Activated T-cell treated with anti-CD3 and anti-CD28 coated beads, Interleukin-2, amount 50 U/mL, for 1 hour (primary cell): ENCODE measurements at places on chromosomes 1 and 21.

GRCh38 chr21:42285569-42286245 is 29.5 kb downstream of the TFF3 start:
- DNase-seq = no peak

DNA sequence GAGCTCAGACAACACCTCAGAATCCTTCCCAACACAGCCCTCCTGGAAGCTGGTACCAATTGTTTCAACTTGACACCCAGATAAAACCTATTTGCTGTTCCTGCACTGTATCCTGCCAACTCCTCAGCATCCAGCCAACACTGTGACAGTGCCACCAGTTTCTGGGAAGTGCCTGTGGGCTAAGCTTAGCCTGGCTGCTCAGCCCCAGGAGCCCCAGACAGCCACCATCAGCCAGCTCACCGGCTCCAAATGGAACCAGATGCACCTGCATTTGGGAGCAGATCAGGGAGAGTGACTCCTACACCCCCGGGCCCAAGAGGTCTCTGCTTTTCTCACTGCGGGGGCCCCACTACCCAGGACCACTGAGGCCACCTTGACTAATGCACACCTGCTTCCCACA is 24.9 kb downstream of the KCNN3 start:
- no peak for DNase-seq

GRCh38 chr1:229385853-229386456 is 43.1 kb upstream of the CCSAP start:
- no peak for DNase-seq

DNA sequence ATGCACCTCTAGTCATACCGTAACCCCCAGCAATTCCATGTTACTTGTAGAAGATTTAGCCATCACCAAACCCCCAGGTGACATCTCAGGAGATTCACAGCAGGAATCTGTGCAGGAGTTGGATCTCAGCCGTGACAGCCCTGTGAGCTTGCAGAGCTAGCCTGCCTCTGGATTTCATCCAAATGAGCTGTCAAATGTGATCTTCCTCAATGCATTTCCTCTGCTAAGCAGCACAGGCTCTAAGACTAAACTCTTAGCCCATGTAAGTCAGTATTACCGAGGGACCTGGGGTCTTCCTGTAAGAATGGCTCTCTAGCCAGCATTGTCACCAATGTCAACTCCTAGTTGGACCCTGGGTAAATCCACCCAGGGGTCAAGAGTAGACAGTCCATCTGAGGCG is 41.7 kb downstream of the UMODL1 start:
- no peak for DNase-seq

GRCh38 chr21:17397703-17398102 is 115.1 kb upstream of the CXADR start:
- DNase-seq = no peak

- no peak for DNase-seq
Measured at GRCh38 chr21:40227096-40227495, 359.9 kb downstream of the PCP4 start.

DNA sequence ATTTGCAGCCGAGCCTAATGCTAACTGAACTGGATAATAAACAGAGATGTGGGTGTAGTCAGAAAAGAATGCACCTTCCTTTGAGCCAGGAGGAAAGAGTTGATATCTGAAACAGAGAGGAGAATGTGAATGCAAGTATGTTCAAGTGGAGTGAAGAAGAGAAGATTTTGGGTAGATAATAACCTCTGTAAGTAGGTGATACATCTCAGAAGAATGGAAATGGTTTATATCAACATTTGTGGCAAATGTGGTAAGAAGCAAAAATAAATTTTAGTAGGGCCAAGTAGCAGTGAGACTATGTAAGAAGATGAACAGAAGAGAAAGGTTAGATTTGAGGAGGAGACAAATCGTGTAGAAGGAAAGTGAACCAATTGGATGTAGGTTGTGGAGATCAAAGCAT is 1.7 kb upstream of the DNTTIP2 start:
- DNase-seq = no peak

GRCh38 chr1:90149101-90149500 is 154.2 kb downstream of the ZNF326 start:
- DNase-seq = no peak

GRCh38 chr21:41480086-41480690 is 27.8 kb downstream of the TMPRSS2 start:
- no peak for DNase-seq

GRCh38 chr1:95893921-95894320 is 659.9 kb downstream of the RWDD3 start:
- no peak for DNase-seq
